Cortex of kidney (tissue), 1 donor: ENCODE measurements at places on chromosomes 3 and 15.

- no peak for DNase-seq
Observed at GRCh38 chr3:16357186-16358121, 92.4 kb downstream of the OXNAD1 start.

DNA sequence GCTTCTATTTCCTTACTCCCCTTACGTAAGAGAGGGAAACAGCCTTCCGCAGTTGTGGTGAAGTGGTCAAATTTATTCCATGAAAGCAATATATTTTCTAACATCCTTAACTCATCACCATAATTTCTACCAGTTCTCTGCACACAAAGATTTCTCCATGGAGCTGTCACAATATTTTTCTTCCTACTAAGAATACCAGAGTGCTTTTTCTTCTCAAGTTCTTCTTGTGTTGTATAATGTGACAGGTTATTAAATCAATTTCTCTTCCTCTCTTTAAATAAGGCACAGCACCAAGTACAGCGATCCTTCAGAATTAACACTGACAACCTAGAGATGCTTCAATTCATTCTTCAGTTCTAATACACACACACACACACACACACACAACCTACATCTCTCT, 153.0 kb downstream of the CPNE4 start:
- DNase-seq, result no peak

- DNase-seq, result no peak
Observed at GRCh38 chr3:25273582-25274171, 154.4 kb upstream of the RARB start.

DNA sequence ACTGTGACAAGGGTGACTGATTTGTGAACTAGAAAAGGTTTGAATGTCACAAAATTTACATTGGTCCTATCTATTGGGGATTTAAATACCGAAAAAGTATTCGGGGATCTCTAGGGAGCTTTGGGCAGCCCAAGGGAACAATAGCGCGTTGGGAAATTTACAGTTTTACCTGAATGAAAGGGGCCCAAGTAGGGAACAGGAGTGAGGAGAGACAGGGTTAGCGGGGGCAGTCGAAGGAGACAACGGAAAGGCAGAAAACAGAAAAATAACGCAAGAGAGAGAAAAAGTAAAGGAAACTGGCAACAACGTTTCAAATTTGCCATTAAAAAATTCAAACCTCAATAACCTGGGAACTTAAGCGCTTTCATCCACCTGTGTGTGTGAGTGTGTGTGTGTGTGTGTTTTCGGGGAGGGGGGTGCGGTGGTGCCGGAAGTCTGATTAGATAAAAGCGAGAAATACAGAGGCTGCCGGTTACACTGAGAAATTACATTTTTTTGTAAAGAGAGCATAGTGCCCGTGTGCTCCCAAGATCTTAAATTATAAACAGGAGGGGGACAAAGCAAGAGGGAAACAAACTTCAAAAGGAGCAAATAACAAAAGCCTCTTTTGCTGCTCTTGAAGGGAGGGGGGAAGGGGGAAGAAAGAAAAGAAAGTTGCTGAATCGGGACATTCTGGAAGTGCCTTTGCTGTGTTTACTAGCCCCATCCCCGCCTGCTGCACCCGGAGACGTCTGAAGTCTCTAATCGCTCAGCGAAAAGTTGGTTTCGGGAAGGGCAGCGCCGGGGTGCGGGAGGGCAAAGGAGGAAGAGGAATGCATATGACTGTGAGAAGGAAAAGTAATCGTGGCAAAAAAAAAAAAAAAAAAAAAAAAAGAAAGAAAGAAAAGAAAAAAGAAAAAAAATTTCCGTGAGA, 721 bp upstream of the ZIC1 start:
- DNase-seq, result no peak

- DNase-seq, result no peak
Observed at GRCh38 chr15:89155656-89156055, 65.7 kb downstream of the RLBP1 start.

DNA sequence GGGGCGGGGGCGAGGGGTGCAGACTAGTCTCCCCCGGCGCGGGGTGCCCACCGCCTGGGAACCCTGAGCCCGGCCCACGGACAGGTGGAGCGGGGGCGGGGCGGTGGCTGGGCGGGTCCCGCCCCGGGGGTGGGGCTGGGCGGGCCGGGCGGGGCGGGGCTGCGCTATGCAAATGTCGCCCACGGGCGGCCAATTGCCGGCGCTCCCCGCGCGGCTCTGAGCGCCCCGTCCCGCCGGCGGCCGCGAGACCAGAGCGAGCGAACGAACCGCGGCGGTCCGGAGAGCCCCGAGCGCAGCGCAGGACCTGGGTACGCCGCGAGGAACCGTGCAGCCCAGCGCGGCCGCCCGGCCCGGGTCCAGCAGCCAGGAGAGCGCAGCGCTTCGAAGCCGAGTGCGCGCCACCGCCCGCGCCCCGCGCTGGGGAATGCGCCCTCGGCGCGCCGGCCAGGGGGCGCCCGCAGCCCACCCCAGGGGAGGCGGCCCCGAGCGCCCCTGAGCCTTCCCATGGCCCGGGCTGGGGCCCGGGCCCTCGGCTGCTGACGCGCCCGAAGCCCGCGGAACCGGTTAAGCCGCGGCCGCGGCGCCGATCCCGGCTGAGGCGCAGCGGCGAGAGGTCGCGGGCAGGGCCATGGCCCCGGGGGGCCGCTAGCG, at the start of gene SEMA3F:
Gene SEMA3F, plus strand, starts transcription at position 485 of the 651 bp plus-strand sequence. CDS start 4,299 bp downstream, outside the sequence.
- DNase-seq, result no peak

GRCh38 chr3:68070186-68070585, 415.8 kb upstream of the SUCLG2 start:
- DNase-seq, result no peak

DNA sequence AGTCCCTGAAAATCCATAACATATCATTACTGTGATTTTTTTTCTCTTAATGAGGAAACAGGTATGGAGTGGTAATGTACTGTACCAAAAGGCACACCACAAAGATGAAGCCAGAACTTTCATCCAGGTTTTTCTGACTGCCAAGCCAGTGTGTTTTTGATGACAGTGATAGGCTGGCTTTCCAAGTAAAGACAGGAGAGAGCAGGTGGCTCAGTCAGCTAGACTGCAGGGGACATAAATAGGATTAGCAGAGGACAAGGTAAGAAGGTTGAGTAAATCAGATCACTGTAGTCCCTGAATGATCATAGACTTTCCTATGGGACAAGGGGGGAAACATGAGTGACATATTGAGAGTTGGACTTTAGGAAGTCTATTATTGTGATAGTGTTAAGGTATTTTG, 127.9 kb downstream of the GADL1 start:
- DNase-seq, result no peak
